ENCODE measurements at places on chromosomes 13 and 19.
A peak's percentile ranks its signal among the peaks of the same experiment; 100 is the strongest.

DNA sequence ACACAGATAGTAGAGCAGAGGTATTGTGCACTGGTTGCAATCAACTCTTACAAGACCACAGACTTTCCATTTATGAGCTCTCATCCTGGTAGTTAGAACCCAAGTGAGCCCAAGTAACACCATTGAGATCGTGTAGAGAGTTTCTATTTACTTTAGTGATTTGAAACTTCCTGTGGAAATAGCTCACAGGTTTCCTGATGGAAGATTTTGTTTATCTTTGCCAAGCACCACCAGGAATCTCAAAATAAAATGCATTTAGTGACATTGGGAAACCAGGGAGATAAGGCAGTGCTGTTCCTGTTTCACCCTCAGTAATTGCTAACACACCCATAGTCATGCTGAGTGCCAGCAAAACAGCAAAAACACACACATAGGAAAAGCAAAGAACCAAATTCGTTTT is 102.5 kb downstream of the FLT1 start:
- no peak for DNase-seq

GRCh38 chr19:28066161-28066560 is 1146.8 kb downstream of the UQCRFS1 start:
- DNase-seq = no peak

DNA sequence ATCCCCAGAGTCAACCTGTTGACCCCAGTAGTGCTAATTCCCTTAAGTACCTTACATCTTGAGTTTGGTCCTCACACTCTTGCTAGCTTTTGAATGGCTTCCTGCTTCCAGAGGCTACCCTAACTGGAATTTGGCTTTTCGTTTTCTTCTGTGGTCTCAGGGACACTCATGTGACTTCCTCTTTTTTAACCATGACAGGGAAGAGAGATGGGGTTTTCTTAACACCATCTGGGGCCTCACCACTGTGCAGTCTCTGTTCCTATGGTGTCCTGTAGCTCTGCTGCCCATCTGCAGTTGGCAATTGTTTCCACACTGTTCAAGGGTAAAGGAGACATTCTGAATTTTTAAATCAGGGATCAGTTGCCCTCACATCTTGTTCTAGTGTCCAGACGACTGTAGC is 66.7 kb downstream of the SLC10A2 start:
- no peak for DNase-seq

- no peak for DNase-seq
Observed at GRCh38 chr19:19263886-19264487, 9.1 kb downstream of the TM6SF2 start.

DNA sequence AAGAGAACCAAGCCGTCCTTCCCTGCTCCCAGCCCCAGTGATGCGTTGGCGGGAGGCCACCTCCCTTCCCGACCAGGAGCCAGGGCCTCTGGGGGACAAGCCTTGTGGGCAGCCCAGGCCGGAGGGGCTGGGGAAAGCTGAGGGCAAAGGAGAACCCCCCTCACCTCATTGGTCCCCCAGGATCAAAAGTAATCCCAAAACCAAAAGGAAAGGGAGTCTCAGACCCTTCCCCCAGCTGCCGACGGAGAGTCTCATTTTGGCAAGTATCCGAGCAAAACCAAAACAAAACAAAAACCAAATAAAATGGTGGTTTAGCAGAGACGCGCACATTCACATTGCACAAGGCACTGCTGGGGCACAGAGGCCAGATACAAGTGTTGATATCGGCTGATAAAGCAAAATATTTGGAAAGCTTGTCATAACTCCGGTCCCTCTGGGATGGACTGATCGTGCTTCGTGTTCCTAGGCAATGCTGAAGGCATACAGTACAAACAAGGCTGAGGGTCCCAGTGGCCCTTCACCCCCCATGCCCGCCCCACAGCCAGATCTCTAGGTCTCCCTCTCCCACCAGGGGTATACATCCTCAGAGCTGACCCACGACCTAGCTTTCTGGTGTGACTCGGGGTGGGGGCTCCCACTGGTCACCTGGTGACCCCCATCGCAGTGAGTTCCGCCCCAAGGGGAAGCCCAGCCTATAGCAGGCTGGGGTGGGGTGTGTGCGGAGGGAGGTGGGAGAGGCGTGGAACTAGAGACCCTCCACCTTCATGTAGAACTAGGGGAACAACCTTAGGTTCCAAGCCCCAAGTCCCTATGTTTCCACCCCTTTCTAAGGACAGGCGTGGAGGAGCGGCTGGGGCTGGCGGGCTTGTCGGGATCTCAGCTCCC is 2.1 kb downstream of the CEBPA start:
- DNase-seq = no peak

- DNase-seq = no peak
Observed at GRCh38 chr19:29326351-29326750, 113.4 kb upstream of the UQCRFS1 start.

GRCh38 chr19:8147582-8147978 is 1.8 kb downstream of the FBN3 start:
- DNase-seq = no peak

DNA sequence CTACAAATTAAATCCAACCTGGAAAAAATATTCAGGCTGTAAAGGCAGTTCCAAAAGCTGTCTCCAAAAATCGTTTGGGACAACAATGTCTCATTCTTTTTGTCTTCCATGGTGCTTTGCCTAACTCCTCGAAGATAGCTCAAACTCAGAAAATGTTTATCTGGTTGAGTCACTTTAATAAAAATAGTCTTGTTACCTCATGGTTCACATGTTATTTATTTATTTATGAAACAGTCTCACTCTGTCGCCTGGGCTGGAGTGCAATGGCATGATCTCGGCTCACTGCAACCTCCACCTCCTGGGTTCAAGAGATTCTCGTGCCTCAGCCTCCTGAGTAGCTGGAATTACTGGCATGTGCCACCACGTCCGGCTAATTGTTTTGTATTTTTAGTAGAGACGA is 4.9 kb upstream of the BRD4 start:
- DNase-seq = peak; percentile 64

DNA sequence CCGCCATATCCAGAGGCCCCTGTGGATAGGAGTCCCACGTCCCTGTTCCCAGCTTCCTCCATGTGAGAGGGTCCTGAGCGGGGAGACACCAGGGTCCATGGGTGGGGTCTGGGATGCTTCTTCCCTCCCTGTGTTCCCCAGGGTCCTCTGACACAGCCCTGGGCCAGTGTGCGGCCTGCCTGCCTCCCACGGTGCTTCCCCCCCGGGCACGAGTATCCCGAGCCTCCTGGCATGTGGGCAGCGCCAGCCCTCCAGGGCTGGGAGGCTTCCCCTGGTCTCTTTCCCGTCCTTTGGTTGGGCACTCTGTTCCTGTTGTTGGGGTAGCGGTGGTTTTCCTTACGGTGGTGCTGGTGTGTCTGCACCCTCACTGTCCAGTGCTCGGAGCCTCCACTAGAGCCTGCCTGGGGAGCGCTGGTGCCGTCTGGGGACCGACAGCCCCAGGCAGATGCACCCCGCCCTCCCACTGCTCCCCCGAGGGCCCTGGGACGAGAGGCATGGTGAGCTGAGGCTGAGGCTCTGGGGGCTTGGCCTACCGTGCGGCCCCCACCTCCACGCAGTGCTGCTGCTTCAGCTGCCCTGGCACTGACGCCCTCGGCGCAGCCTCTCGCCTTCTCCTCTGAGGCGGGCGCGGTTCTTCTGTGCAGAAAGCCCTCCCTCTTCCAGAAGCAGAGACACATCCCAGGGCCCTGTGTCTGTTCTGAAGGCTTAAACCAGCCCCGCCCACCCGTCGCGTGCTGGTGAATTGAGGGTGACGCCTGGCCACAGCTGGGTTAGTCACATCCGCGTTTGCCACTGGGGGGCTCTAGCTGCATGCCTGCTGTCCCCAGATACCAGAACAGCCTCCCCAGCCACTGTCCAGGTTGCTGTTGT is 27.9 kb downstream of the PLEKHJ1 start:
- DNase-seq = peak; percentile 88

Measured in AG08396 (cell line).